ENCODE measurements at places on chromosomes 6 and 20.

- no peak for DNase-seq
Measured at GRCh38 chr20:17138237-17138636, 88.6 kb upstream of the PCSK2 start.

DNA sequence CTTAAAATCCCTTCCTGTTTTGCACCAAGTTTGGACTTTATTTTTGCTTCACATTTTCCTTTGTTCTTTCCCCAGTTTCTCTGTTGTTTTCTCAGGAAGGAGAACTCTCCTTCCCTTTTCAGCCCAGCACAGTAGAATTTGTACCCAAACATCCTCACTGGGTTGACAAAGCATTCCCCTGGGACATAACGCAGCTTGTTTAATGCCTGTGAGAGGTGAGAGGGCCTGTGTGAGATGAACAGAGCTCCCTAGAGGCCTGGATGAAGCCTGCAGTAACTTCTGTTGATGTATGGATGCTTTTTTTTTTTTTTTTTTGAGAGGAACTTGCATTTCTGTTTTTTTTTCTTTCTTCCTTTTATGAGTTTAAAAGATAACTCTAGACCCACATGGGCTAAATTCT, 104.9 kb upstream of the SLC22A23 start:
- DNase-seq, result no peak

DNA sequence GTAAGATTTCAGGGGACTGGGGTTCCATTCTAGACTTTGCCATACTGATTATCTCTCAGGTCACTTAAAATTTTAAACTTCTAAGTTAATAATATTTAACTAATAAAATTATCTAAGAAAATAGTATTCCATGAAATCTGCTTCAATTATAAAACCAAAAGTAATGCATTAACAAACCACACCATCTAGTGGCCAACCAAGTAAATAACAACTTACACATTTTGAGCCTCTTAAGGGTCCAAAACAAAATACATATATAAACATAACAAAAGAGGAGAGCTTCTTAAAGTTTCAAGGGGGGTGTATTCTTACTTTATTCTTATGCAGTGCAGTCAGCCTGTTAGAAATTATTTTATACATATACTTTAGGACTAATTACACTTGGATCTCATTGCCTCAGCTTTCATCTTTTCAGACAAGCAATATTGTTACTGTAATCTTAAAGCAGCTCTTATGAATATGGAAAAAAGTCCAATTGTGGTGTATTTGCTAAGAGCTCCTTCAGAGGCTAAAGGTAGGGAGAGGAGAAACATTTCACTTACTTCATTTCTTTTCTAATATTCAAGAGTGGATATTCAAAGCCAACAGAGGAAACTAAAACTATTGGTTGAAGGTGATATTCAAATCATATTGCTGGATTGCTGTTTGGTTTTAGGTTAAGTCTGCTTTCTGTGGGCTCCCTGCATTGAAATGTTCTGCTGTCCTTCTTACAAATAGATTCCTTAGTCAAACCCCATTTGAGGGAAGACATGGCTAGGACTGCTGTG, 199.7 kb upstream of the SIM1 start:
- no peak for DNase-seq

GRCh38 chr6:28802417-28803336, 121.1 kb downstream of the TRIM27 start:
- DNase-seq, result no peak

DNA sequence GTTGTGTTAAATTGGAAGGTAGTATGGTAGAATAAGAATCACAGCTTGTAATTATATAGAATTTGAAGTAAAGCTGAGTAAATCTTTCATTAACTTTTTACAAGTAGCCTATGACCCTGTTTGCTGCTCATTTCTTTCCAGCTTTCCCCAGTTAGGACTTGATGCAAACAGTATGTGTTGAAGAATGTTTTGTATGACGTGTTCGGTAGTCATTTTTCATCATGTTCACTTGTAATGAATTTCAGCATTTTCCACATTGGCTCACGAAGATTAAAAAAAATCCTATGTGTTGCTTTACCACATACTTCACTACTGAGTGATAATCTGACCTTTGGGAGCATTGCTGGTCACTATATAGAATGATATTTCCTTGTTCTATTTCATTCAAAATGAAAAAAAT, 162.4 kb downstream of the CDKAL1 start:
- no peak for DNase-seq

DNA sequence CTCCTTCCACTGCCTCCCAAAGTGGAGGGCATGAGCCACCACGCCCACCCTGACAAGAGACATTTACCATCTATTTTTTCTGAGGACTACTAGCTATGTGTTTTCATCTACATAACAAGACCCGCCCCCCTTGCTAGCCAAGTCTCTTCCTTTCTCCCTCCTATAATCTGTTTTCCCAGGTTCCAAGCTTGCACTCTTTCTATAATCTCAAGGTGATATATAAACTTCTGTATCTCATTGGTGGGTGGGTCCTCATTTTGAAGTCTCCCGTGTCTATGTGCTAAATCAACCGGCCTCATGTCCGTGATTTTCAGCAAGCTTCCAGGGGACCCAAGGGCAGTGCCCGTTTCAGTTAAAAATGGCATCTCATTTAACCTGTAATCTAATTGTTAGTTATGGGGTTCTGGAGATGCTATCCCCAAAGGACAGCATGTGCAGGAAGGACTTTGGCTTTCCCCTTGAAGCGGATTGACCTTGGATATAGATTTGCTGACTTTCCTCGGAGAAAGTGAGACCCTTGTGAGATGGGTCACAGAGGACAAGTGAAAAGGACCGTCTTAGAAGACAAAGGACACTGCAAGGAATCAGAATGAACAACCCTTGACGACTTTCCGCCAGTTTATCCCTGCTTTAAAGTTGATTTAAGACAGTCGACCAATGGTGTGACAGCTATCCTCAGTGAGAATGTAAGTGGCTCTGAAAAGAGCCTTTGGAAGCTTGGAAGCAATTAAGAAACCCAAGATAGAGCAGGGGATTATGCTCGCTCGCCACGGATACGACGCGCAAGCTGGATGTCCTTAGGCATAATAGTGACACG, 22.4 kb downstream of the OR2B2 start:
- DNase-seq, result no peak

DNA sequence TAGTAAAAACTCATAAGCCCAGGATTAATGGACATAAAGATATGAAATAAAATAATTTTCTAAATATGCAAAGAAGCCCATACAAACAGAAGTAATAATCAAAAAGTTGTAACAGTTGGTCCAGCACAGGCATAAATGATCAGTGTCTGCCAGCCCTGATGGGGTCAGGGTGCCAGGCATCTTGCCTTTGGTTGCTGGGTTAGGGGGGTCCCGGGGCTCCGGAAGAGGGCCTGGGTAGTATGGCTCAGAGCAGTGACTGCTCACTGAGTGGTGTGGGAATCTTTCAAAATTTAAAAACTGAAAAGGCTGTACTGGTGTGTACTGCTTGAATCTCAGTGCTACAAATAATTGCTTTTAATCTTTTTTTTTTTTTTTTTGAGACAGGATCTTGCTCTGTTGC, 7.7 kb upstream of the QKI start:
- DNase-seq, result no peak

DNA sequence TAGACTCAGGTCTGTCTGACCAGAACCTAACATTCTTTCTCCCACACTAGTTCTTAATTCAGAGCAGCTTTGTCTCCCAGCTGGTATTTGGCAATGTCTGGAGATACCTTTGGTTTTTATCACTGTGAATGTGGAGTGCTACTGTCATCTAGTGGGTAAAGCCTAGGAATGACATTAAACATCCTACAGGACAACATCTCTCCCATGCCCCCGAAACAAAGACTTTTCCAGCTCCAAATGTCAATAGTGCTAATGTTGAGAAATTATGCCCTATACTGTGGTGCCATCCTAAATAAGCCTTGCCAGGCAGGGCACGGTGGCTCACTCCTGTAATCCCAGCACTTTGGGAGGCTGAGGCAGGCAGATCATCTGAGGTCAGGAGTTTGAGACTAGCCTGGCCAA, 4.2 kb upstream of the TTPAL start:
- no peak for DNase-seq

DNA sequence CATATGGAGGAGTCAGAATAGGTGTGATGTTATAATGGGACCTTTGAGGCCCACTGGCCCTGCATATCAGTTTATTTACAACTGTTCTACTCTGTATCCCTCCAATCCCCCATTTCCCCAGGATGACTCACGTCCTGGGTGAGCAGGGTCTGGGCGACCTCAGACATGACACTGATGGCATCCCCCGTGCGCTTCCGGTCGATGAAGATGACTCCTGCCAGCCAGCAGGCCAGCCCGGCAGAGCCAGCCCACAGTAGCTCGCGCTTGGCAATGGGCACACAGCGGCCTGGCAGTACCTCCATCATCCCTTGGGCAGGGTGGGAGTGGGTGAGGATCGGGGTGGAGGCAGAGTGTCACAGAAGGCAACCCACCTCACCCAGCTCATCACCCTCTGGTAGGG, 5.6 kb downstream of the AGPAT1 start:
- no peak for DNase-seq

GRCh38 chr20:4465212-4465611, 256.5 kb upstream of the PRND start:
- no peak for DNase-seq

DNA sequence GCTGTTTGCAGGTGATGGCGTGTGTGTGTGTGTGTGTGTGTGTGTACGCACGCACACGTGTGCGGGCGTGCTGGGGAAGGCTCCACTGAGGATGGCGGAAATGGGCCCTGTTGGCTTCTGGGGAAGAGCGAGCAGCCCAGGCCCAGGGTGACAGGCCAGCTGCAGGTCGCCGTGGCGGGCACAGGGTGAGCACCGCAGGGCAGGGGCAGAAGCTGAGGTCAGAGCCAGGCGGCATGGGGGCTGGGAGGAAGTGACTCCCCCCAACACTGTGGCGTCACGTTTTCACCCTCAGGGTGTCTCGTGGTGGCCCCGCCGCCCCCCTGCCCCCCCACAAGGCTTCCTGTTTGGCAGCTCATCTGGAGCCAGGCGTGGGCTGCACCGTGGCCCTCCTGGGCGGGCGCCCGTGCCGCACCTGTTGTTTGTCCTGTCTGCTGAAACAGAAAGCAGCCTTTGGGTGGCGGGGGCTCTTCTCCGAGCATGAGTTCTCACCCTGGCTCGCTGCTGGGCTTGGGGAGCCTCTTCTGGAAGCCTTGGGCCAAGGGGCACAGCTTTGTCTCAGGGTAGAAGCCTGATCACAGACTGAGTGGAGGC, 7.1 kb downstream of the RBM38 start:
- DNase-seq, result no peak

- no peak for DNase-seq
Measured at GRCh38 chr20:44271915-44272663, 25.0 kb downstream of the GDAP1L1 start.

DNA sequence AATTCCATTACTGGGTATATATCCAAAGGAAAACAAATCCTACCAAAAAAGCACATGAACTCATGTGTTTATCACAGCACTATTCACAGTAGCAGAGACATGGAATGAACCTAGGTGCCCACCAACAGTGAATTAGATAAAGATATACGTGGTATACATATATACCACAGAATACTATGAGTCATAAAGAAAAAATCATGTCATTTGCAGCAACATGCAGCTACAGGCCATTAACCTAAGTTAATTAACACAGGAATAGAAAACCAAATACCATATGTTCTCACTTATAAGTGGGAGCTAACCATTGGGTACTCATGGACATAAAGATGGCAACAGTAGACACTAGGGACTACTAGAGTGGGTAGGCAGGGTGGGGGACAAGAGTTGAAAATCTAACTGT, 4.2 kb downstream of the OR2B2 start:
- DNase-seq, result no peak

DNA sequence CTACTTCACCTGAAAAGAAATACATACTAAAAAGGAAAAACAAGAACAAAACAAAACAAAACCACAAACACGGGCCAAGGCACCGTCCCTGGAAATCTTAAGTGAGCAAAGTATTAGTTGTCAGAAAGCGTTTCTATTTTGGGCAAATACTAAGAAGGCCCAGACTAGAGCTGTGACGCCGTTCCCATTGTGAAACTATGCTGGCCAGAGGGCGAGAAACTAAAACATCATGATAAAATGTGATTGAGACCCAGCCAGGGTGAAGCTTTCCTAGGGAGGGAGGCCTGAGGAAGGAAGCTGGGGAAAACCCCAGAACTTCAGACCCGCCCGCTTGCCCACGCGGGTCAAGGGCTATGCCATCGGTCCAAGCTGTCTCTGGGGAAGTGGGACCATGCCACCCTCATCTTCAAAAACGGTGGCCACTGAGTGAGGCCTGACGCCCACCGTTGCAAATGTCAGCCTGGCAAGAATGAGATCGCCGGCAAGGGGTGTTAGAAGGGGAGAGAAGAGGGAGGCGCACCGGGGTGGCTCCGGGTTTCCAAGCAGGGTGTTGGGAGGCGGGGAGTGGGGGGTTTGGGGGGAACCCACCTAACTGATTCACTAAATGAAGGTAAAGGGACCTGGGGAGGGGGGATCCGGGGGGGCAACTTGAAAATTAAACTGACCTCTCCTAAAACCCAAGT, 1950.9 kb upstream of the DEFB115 start:
- DNase-seq, result no peak

- DNase-seq, result no peak
Measured at GRCh38 chr20:46351357-46352058, 43.2 kb upstream of the CDH22 start.

- no peak for DNase-seq
Measured at GRCh38 chr6:87070741-87071140, 24.2 kb downstream of the CGA start.

GRCh38 chr6:27478141-27478705, 5.3 kb upstream of the ZNF184 start:
- DNase-seq, result no peak

DNA sequence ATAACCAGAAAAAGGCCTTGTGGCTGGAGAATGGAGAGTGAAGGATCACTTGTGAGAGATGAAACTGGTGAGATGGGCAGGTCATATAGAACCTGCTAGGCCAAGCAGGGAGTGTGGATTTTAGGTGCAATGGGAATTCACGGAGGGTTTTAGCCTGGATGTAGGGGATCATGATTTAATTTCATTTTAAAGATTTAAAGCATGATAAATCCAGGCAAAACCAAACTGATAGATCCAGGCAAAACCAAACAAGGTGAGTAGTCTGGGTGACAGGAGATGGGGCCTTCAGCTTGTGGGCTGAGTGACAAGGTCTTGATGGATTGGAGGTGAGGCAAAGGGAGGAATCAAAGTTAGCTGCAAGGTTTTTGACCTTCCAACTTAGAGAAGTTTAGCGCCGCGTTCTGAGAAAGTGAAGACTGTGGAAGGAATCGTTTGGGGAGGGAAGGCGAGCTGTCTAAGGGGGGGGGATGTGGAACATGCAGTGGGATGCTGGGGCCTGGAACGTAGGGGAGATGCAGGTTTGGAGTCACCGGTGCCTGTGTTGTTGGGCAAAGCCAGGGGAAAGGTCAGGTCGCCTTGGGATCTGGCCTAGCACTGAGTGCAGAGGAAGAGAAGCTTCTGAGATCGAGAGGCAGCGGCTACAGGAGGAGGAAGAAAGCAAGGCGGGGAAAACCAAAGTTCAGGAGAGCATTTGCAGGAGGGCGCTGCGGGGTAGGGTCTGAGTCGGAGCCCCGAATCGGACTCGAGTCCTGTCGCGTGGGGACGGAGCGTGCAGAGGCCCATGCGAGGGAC, 1.3 kb upstream of the PLCG1 start:
- DNase-seq, result no peak

Data from mesothelial cell of epicardium (in vitro differentiated cells).